ENCODE measurements at places on chromosomes 7 and 10.

DNA sequence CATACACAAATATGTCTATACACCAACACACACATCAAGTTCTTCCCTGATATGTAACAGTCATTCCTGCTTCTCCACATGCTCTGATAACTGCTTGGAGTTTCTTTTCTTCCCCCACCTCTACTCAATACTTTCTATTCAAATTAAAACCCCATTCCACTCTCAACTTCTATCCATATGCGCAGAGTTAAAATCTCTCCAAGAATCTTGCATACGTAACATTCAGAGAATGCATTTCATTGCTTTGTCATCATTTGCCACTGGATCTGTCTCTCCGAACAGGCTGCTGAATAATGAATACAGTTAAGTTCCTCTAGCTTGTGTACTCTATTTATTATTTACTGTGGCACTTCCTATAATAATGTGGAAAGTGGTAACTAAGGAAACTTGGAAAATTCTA is 68.8 kb downstream of the DGKB start:
- no peak for DNase-seq

DNA sequence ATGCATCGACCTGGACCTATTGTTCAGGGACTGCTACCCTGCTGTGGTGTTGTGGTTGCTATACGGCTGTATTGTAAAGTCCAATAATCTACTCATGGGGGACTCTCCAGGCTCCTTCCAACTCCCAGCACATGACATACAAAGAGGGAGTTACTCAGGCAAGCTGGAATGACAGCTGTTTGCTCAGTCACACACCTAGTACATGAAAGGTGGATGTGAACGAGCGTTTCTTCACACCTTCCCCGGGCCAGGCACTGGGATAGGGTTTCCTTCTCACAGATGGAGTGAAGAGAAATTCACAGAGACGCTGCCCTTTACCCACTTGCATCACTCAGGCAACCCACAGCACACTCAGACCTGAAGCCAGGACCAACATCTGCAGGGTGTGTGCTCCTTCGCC is 215.7 kb downstream of the TNS3 start:
- no peak for DNase-seq

DNA sequence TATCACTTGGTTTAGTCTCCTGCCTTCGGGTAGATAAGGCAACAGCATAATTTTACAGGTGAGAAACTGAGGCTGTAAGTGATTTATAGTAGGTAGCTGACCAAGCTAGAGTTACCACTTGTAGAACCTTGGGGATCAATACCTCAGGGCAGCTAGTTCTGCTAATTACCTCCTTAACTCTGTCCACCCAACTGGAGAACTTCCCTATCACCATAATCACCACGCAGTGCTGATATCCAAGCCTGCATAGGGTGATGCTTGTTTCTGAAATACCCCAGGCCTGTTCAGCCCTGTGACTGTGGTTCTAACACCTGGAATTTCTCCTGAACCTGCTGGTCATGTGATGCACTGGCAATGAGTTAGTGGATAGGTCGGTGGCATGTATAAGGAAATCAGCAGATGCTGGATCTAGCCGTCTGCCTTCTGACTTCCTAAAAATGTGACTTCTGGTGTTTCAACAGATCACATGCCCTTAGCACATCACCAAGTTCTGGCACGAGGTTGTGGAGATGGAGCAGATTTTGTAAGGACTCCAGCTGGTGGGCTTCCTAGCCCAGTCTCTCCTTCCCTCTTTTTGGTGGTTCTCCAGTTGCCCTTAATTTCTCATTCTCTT is 15.3 kb downstream of the PLAU start:
- DNase-seq: no peak

- no peak for DNase-seq
Measured at GRCh38 chr7:102944241-102944640, 31.4 kb downstream of the LRRC17 start.

- no peak for DNase-seq
Measured at GRCh38 chr10:96588616-96589419, 2.0 kb upstream of the TM9SF3 start.

GRCh38 chr10:28938745-28939144 is 261.4 kb downstream of the BAMBI start:
- DNase-seq: no peak

DNA sequence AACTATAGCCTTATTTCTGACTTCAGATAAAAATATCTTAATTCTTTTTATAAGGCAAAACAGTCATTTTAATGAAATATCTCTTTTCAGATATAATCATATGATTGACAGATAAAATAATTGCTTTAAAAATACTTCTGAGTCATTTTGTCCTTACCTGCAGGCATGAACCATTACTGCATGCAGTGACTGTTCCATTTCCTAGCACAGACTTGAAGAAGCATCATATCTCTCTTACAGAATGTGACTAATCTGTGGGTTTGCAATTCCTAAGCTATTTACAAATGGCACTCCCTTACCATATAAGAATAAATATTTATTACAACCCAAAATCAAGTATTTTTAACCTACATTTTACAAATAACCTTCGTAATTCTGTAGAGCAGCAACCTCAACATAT is 120.7 kb downstream of the SRPK2 start:
- no peak for DNase-seq

DNA sequence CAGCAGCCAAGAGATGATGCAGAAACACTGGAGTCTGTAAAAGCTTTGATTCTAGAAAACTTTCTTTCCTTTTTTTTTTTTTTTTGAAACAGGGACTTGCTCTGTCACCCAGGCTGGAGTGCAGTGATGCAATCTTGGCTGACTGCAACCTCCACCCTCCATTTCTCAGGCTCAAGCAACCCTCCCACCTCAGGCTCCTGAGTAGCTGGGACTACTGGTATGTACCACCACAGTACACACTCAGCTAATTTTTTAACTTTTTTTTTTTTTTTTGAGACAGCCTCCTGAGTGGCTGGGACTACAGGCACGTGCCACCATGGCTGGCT is 17.0 kb upstream of the BAG3 start:
- DNase-seq: no peak

- no peak for DNase-seq
Measured at GRCh38 chr7:75608451-75609122, 116.5 kb downstream of the SPDYE5 start.

DNA sequence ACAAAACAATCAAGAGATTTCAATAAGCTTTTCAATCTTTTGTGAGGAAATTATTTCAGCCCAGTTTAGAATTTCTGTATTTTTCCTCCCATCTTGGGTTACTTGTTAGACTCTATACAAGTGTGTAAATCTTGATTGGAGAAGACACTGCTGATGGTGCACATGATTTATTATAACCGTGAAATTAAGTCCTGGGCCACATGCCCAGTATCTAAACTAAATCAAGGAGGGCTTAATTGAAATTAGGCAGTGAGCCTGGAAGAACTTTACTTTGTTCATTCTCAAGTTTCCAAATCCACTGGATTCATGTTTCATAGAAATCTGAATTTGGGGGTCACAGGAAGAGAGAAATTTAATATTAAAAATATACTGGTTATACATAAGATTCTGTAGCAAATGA is 44.5 kb downstream of the CSTF2T start:
- DNase-seq: no peak

GRCh38 chr7:139340808-139341057 is 404 bp upstream of the FMC1 start:
- DNase-seq: no peak

GRCh38 chr10:116557305-116557880 is 11.7 kb downstream of the PNLIP start:
- DNase-seq: no peak

DNA sequence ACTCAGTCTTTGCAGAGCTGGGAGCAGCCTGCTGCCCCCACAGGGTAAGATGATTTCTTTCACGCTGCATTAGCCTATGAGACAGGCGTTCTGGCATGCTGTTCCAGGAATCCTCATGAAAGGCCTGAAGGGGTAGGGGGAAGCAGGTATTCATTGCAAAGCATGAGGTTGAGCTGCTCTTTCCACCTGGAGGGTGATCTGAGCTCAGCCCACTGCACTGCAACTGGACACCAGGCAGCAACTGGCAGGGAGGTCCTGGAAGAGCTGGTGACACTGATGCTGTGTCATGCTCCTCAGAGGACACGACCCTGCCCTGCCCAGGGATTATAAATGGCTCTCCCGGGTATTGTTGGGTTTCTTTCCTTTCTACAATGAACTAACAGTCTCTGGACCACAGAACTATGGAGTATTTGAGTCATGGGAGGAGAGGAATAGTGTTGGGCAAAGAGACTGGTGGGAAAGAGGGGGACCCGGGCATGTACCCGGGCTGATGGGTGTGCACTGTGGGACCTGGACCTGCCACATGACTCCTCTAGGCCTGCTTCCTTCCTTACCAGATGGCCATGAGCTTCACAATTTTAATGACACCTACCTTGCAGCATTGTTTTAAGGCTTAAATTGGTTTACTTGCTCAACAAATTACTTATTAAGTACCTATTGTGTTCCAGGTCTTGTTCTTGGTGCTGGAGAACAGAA is 24.3 kb downstream of the SLC25A28 start:
- DNase-seq: no peak

DNA sequence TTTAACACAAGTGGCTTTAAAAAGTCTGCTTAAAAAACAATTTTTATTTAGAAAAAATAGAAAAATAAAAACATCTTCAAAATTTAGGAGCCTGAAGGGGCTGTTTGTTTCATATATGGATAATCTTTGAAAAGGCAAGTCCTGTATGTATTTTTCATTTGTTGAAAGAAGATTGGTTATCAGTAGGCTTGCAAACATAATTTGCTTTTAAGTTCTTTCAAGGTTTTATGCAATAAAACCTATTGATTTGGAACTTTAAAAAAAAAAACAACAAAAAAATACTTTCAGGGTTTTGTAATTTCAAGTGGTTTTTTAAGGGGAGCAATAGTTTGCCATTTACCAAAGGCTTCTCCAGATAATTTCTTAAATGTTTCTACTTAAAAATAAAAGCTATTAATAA is 35.6 kb downstream of the MPLKIP start:
- DNase-seq: no peak

GRCh38 chr7:116138202-116138801 is 72.0 kb upstream of the TES start:
- peak; percentile 49 for DNase-seq

DNA sequence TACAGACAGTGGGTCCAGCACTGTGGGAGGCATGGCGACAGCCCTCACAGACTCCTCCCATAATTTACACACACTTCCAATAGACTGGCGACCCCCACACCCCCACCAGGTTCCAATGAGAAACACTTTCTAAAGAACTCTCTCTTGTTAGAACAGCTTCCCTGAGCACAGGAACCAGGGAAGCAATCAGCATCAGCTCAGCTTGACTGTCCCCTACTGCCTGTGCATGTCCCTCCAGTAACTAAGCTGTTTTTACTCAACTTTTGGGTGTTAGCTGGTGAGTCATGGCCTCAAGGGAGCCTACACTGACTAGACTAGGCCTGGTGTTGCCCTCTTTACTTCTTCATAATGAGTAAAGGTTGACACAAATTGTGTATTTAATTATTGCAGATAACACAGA is 32.6 kb upstream of the HERPUD2 start:
- no peak for DNase-seq

GRCh38 chr7:44981035-44981706 is 2.4 kb upstream of the MYO1G start:
- DNase-seq: no peak

DNA sequence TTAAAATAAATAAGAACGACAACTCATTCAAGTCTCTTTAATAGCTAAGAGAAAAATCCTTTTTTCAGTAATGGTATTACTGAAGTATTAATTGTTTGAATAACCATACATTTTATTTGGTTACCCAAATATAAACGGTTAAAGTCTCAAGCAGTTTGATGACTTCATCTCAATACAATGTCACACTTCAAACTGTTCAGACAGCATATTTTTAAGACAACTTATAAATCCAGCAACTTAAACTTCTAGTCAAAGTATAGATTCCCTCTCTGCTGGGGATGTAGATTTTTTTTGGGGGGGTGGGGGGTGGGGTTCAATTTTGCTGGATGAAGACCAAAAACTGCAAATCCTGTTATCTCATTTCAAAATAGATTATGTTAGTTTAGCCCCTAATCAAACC is 42.0 kb downstream of the GNA12 start:
- no peak for DNase-seq

DNA sequence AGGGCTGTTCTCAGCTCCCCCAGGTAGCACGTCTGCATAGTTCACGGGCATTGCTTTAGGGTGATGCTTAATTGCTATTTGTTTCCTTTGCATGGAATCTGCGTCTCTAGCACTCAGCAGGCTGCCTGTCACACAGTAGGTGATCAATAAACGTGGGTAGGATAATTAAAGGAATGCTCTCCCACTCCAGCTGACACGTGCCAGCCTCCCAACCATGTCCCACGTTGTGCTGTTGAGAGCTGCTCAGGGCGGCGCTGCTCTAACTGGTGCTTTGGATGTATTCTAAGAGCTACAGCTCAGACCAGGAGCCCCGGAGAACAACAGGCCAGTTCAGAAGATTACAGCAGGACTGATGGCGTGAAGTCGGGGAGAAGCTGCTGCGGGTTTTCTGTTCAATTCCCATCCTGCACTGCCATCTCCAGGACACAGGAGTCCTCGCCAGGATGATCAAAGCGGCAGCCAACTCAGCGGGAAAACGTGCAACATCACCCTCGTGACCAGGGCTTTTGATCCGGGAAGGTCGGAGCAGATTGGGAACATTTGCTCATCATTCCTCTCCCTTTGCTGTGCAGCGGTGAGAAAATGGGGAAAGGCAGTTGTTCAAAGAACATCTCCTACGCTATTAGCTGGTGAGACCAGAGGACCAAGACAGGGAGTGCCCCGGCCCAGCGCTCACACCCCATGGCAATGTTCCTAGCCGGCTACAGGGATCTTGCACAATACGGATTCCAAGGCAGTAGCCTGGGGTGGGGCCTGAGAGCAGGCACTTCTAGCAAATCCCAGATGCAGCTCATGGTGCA is 50.5 kb upstream of the FOXK1 start:
- DNase-seq: peak; percentile 75

- DNase-seq: no peak
Measured at GRCh38 chr10:99945263-99945662, 64.5 kb downstream of the DNMBP start.

DNA sequence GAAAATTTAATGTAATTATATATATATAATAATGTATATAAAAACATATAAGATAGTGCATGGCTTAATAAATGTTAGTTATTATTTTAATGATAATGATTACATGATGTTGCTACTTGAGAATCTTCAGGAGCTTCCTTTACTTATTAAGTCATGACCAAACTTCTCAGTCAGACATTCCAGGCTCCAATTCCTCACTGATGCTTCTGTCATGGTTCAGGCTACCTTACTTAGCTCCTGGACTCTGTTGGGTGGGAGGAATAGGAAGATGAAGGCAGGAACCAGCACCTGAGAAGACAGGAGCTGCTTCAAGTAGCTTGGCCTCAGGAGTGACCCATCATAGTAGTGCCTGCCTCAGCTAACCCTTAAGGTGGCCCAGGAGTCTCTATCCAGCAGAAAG is 55.0 kb upstream of the EEPD1 start:
- no peak for DNase-seq

DNA sequence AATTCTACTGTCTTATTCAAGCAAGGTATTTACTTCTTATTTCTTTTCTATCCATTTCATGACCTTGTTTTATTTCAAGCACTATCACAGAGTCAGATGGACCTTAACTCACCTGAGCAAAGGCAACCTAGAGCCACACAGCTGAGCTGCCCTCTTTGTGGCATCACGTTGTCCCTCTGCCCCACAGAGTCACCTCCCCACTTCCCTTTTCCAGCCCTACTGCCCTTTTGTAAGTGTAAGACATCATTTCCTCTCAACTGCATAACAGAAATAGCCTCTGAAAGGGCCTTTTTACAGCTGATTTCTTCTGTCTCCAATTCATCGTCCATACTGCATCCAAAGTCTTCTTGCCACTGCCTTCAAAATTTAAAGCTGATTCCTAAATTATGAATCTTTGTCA is 946.0 kb downstream of the NRG3 start:
- DNase-seq: no peak

- DNase-seq: no peak
Measured at GRCh38 chr10:91590142-91590903, 42.5 kb downstream of the PPP1R3C start.

GRCh38 chr7:39433550-39433949 is 132.7 kb upstream of the YAE1 start:
- DNase-seq: no peak

All from HEK293T (cell line).